ENCODE measurements at places on chromosomes 13 and 19.

DNA sequence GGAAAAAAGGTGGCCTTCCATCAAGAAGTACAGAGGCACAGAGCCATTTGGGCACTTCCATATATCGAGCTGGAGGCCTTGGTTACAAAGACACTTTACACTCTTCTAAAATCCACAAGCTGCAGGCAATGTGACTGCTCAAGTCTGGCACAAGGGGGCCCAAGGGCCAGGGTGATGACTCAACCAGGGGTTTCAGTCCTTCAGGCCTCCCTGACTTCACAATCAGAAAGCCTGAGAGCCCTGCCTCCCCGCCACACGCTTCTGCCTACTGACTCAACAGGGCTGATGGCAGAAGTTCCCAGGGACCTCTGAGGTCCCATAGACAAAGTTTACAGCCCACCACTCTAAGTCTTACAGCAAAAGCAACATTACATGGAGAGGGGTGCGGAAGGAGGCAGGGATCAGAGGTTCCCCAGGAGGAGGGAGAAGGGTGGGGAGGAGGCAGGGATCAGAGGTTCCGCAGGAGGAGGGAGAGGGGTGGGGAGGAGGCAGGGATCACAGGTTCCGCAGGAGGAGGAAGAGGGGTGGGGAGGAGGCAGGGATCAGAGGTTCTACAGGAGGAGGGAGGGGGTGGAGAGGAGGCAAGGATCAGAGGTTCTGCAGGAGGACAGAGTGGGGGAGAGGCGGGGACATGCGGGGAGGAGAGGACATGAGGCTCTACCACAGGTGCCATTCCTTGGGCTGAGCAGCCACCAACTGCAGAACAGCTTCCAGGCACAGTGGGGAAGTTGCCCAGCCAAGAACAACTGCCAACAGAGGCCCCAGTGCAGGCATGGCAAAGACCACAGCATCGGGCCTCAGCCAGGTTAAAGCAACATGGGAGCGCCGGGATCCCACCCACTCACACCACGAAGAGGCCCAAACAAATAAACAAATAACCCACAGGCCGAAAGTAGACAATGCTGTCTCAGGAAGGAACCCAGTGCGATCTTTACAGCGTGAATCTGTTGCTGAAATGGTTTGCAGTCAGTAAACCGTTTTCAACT is 52.0 kb downstream of the SLC7A1 start:
- no peak for DNase-seq

- no peak for DNase-seq
Measured at GRCh38 chr19:6725513-6726231, 5.2 kb upstream of the C3 start.

DNA sequence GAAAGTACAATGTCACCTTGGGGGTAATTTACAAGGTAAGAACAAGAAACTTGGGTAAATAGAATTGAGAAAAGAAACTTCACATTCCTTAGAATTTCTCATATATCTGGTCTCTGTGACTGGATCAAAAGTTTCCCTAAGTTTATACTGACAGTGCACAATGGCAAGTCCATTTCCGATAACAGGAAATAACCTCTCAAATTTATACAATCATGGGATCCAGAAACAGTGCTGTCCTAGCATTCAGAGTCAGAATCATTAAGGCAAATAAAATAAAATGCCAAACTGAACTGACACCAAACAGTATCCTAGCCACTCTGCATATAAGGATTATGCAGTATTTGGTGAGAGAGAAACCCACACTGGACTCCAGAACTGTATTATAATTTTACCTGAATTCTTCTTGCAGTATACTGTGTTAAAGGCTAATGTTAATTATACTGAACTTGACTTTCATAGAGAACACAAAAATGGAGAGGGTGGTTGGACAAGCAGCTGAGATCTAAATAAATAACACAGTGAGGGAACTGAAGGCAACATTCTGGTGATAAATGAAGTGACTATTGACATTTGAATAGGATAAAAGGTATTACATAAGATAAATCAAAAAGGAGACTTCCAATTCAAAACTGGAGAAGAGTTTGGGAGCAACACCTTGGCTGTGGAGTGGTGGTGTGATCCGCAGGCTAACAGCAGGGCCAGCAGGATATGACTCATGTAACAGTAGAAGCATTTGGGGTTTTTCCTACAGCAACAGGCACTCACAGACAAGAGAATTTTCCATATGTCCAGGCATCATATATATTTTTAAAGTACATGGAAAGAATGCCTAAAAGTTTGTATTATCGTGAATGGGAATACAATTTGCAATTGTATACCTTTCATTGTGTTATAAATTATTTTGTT is 932.5 kb upstream of the MIR17HG start:
- no peak for DNase-seq

DNA sequence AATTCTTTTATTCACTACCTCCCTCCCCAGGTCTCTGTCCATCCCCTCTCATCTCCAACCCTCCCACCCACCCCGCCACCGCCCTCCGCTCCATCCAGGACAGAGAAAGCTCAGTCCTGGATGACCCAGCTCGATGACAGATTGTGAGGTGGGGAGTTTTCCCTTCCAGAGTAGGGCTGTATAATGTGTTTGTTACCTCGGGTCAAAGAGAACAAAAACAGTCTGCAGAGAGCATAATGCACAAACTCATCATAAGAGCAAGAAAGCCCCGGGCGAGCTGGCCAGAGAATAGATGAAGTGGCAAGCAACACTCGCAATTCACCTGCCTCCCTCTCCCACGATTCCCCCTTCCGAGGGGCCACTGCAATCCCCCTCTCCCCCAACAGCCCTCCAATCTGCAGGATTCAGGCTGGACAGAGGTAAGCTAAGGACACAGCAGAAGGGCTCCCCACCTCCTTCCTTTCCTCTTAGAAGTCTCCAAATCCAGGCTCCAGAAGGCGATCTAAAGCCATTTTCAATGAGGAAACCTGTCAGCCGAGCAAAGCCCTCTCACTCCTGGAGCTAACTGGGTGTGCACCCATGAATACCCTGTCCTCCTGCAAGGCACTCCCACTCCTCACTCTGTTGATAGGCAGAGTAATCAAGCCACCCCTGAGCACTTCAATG is 2.6 kb downstream of the CACNA1A start:
- DNase-seq: no peak

DNA sequence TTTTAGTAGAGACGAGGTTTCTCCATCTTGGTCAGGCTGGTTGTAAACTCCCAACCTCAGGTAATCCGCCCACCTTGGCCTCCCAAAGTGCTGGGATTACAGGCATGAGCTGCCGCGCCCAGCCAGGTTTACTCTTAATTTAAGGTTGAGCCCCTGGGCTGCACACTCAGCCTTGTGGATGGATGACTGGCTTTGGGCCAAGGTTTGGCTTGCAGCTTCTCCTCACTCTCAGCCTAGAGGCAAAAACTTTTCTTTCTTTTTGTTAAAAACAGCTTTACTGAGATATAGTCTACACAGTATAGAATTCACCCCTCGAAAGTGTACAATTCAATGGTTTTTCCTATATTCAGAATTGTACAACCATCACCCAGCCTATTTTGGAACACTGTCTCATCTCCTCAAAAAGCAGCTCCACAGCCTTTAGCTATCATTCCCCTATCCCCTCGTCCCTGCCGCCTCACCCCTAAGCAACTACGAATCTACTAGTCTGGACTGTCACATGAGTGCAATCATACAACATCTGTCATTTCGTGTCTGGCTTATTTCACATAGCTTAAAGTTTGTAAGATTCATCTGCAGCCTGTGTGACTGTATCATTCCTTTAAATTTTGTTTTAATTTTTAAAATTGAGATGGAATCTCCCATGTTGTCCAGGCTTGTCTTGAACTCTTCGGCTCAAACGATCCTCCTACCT is 14.5 kb upstream of the TSPAN16 start:
- no peak for DNase-seq

- DNase-seq: no peak
Measured at GRCh38 chr19:11364935-11365334, 9.5 kb upstream of the SWSAP1 start.

DNA sequence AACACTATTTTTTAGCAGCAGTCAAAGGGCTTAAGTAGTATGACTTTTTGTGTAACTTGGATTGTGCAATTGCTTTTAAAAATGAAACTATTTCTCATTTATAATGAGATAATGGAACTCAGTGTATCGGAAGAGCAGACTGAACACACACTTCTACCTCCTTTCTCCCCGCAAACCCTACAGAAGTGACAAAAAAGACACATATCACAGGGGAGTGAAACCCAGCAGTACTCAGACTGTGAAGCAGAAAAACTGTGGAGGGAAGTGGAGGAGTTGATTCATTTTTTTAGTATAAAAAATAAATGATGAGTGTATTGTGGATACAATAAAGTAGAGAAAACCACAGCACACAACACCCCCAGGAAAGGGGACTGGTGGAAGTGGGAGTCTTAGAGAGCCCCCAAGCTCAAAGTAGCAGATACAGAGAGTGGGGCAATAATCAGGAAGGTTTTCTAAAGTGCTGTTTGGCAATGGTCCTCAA is 9.7 kb downstream of the LPAR6 start:
- no peak for DNase-seq

GRCh38 chr19:11881151-11881800 is 6.3 kb upstream of the ZNF69 start:
- peak; percentile 60 for DNase-seq

DNA sequence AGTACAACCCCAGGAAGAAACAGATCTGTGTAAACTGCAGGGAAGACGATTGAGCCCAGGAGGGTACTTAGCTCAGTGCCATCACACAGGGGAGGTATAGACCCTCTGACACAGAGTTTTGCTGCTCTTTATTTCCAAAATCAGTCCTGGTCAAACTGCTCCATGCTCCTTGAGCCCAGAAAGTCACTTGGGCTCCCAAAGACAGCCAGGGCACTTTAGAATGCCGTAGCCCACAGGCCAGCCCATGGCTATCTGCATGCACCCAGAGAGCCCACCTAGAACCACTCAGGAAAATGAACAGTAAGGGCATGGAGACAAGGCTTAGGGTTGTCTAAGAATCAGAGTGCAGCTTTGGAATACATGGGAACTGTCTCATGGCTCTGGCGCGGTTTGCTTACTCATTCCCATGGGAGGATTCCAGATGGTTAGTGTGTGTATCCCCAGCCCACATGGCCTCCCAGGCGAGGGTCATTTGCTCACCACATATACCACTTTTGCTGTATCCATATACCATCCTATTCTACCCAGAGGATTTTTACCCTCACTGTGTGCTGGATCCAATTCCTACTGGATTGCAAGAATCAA is 14.7 kb upstream of the PDCD5 start:
- DNase-seq: no peak

DNA sequence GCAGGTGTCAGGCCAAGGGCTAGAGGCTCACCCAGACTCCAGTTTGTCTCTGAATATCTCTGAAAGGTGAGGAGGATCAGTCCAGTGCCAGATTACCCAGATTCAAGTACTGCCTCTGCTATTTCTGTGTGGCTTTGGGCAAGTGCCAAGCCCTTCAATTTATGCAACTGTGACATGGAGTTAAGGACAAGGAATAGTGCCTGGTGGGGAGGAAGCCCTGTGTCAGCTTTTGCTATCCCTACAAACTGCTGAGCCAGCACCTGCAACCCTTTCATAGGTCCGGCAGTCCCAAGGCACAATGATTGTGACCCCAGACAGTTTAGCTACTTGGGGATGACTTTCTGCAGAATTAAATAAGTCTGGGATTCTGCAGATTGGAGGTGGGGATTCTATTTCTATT is 123.0 kb downstream of the KL start:
- DNase-seq: no peak

DNA sequence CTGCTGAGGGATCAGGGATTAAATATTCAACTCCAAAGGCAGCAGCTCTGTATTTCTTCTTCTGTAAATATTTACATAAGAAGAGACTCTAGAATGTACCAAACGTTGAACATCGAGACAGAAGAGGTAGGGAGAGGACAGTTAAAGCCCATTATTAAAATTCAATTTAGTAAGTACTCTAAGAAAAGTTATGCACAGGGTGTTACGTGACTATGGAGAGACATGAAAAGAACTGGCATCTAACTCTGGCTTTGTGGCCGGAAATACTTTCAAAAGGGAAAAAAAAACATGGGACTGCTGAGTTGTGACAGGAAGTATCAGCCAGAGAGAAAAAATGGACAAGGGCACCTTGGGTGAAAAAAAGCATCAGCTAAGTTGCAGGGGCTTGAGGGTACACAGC is 36.7 kb downstream of the LNX2 start:
- DNase-seq: no peak

GRCh38 chr19:7895565-7895964 is 7.3 kb downstream of the LRRC8E start:
- no peak for DNase-seq

- no peak for DNase-seq
Measured at GRCh38 chr13:51637852-51638215, 53.6 kb downstream of the WDFY2 start.

- DNase-seq: no peak
Measured at GRCh38 chr13:46320406-46320805, 66.6 kb downstream of the RUBCNL start.

DNA sequence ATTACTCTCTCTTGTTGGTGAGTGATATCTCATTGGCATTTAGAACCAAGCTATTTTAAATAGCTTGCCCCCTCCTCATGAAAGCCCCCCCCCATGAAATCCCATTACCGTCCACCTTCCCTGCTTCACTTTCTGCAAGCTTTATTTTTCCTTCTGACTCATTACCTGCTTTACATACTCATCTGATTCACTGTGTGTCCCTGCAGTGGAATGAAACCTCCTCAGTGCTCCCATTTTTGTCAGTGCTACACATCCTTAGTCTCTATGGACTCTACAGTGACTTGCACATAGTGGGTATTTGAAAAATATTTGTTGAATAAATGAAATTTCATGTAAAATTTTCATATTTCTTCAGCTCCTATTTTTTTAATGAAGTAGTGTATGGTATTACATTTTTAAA is 62.3 kb downstream of the DOCK9 start:
- no peak for DNase-seq

GRCh38 chr19:6768236-6768785 is 1.1 kb upstream of the SH2D3A start:
- DNase-seq: peak; percentile 40

DNA sequence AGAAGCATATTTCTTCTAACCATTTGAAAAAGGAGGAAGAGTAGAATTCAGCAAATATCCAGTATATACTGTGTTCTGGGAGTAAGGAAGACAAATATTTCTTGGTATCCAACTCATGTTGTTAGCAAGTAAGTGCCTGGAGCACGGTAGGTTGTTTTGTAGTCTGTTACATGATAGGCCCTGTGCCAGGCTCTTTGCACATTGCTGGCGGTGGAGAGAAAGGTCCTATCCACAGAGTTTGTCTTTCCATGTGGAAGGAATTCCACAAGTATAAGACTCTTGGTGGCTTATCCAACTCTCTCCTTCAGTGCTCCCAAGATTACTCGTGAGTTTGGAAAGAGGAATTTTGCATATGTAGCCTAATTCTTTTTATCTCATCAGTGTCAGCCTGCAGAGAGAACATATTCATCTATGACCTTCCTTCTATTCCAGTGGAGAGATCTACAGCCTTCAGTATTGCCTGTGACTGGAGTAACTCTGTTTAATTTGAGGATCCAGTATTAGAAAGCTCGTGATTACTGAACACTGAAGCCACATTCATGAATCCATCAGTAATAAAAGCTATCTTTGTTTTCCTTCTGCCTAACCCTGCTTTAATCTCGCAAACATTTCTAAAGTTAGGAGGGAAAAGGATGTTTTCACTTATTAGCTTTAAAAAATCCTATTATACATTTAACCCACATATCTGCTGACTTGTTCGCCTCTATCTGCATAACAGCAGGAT is 183.9 kb upstream of the CSNK1A1L start:
- DNase-seq: no peak

- DNase-seq: no peak
Measured at GRCh38 chr13:103640606-103641005, 574.4 kb upstream of the SLC10A2 start.

GRCh38 chr13:33649212-33649878 is 168.6 kb upstream of the RFC3 start:
- no peak for DNase-seq

All from T-helper 1 cell (primary cell).